ENCODE measurements at places on chromosomes 6 and 20. TPM values are rescaled to one million over a fixed set of nuclear protein-coding genes. Genes with fewer than 3 reads are reported as not detected.

The MUCL3 gene
- not detected for total RNA-seq

The PRICKLE4 gene
- total RNA-seq: 4.0 TPM

The FAM83C gene
- not detected for total RNA-seq

The PLN gene
- total RNA-seq: 21.8 TPM

The QRSL1 gene
- total RNA-seq: 15.6 TPM

The SLC22A23 gene
- total RNA-seq: 16.7 TPM

The ZNF391 gene
- 11.0 TPM for total RNA-seq

The FAM184A gene
- total RNA-seq: 19.5 TPM

GRCh38 chr6:29641430-29642148, 8.6 kb upstream of the GABBR1 start:
- no peak for DNase-seq

GRCh38 chr20:40628877-40629276, 60.2 kb downstream of the MAFB start:
- no peak for DNase-seq

GRCh38 chr6:67458265-67458664, 1176.8 kb upstream of the ADGRB3 start:
- DNase-seq: no peak

DNA sequence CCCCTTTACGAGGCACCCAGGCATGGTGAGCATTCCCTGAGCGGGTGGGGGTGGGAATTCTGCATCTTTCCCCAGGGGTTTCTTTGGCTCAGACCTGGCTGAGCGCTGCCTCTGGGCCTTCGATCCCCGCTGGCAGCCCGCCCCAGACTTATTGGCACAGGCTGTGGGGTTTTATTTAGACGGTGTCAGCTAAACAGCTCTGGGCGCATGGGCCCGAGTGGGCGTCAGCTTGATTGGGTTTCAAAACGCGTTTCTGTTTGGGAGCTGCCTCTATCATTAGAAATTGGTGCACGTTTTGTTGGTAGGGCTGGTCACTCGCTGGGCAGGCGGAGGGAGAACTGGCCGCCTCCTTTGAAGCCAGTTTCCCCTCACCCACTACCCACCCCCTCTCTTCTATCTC, 21.0 kb downstream of the PMEPA1 start:
- no peak for DNase-seq

- DNase-seq: no peak
Observed at GRCh38 chr20:47586649-47587294, 85.1 kb downstream of the NCOA3 start.

GRCh38 chr6:89886378-89887120, 7.7 kb upstream of the GJA10 start:
- no peak for DNase-seq

DNA sequence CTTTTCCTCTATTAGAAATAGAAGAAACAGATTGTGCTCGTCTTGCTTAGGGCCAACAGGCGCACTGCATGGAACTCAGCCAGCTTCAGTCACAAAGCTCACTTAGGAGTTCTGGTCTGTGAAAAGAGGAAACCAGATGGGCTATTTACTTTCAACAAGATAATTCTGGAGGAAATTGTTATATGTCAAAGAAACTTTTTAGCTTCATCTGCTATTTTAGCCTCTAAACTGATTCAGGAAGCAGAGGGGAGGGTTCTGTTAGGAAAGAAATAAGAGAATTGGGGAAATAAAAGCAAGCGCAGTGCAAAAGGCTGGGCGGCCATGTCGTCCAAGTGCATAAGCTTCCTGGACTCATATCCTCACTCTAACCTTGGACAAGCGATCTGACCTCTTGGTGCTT, 21.3 kb downstream of the PRKN start:
- peak; percentile 43 for DNase-seq

- DNase-seq: no peak
Observed at GRCh38 chr20:54268941-54269340, 61.1 kb downstream of the PFDN4 start.

DNA sequence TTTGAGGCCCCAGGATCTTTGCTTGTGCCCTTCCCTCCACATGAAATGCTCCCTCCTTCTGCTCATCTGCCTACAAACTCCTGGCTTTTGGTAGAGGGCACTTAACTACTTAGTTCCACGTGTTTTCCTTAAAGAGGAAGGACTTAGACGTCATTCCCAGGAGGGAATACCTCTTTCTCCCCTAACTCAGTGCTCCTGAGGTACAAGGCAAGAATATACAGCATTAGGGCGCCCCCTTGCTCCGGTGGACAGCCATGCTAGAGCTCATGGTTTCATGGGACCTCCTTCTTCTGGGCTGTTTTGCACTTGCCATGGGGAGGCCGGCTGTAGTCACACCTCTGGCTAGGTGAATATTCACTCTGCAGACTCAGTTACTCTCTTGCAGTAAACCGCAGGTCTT, 93.8 kb upstream of the LY86 start:
- peak; percentile 60 for DNase-seq

- DNase-seq: no peak
Observed at GRCh38 chr20:24588047-24588635, 118.7 kb downstream of the SYNDIG1 start.

GRCh38 chr6:109946979-109947378, 31.1 kb upstream of the GPR6 start:
- no peak for DNase-seq

- DNase-seq: no peak
Observed at GRCh38 chr6:111631018-111631417, 25.3 kb upstream of the TRAF3IP2 start.

GRCh38 chr6:78599526-78599925, 267.8 kb upstream of the IRAK1BP1 start:
- no peak for DNase-seq

DNA sequence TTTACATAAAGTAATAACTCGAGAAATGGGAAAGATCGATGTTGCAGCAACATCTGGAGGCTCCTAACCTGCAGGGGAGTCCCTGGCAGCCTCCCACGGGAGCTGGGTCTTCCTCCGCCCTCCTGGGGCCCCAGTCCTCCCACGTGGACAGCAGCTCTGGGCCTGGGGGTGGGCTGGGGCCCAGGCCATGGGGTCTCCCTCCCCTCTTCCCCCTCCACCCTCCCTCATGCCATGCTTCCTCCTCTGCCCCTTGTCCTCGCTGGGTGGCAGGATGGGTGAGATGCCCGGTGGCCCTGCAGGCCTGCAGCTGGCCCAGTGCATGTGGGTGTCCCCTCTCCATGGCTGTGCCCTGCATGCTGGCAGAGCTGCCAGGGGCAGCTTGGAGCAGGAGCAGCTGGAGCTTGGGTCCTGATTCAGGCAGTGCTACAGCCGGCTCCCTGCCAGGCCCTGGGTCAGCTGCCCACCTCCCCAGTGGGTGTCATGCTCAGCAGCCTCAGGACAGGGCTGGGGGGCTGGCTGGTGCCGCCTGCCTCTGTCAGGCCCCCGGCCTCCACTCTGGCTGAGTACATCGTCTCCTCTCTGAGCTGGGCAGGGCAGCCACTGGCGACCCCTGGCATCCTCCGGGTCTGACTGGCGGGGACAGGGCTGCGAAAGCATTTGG, 48.9 kb upstream of the BHLHE23 start:
- no peak for DNase-seq

- DNase-seq: peak; percentile 26
Observed at GRCh38 chr6:135162678-135163439, 18.2 kb upstream of the MYB start.

DNA sequence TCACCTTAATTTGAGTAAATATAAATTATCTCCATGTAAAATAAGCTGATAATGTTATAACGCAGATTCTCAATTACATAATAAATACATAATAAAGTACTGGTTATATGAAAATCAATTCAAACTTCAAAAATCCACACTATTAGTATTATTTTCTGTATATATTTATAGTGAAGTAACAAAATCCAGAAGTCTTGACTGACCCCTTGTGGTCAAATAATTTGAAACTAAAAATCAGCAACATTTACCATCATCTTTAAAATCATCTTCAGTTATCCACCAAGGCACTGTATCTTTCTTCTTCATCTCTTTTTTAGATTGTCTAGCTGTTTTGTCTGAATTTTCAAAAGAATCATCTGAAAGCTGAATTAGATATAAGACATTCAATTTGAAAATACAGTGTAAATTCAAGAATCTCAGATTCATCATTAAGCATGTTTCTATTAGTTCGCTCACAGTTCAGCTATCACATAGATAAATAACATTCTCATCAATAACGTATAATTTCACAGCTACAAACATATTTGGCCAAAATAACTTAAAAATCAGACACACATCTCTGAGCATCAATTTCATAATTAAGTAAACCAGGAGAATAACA, 6.5 kb downstream of the CEP162 start:
- no peak for DNase-seq

DNA sequence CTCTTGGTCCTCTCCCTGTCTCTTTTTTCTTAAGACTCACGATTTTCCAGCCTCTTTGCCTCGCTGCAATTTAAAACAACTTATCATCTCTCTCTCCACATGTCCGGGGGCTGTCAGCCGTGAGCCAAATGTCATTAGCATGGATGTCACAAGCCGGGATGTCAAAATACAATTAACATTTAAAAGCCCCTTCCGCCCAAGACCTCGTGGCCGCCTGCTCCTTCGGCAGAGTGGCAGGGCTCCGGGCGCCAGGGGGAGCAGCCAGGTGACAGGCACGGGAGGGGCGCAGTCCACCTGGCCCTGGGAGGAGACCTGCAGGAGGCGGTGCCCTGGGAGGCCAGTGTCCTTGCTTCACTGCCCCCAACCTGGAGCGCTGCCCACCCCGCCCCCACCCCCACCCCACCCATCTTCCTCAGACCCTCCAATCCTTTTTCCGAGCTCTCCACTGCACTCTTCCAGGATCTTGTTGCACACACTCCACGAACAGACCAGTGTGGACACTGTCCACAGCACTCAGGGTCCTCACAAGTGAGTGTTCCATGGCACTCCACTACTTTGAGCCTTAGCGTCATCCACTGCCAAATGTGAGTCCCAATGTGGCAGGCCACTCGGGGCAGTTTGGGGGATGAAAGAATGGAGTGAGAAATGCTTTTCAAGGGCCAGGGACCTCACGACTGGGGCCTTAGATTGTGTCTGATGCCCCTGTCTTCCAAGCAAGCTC, 5.6 kb upstream of the GRM4 start:
- DNase-seq: peak; percentile 9

- peak; percentile 67 for DNase-seq
Observed at GRCh38 chr6:125201961-125202729, 48.6 kb downstream of the TPD52L1 start.

DNA sequence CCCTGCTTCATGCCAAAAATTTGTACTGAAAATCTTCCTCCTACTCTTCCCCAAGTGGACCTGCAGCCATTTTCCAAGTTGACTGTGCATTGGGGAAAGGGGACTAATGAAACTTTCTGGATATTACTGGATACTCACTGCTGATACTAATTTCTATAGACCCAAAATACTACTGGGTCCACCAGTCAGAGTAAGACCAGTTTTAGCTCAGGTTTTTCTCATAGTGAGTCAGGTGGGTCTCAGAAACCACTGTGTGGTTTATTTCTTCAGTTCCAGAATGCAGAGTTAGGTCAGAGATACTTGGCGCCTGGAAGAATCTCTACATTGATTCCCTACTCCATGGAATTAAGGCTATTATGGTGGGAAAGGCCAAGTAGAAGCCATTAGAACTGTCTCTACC, 274.8 kb upstream of the SYNCRIP start:
- DNase-seq: no peak

- DNase-seq: no peak
Observed at GRCh38 chr6:49666930-49667757, 30.5 kb upstream of the RHAG start.

GRCh38 chr6:163731215-163732013, 316.9 kb downstream of the QKI start:
- DNase-seq: no peak

- DNase-seq: peak; percentile 28
Observed at GRCh38 chr6:41428996-41429421, 93.6 kb downstream of the NCR2 start.

GRCh38 chr6:30007132-30007764, 53.8 kb upstream of the POLR1H start:
- peak; percentile 58 for DNase-seq

DNA sequence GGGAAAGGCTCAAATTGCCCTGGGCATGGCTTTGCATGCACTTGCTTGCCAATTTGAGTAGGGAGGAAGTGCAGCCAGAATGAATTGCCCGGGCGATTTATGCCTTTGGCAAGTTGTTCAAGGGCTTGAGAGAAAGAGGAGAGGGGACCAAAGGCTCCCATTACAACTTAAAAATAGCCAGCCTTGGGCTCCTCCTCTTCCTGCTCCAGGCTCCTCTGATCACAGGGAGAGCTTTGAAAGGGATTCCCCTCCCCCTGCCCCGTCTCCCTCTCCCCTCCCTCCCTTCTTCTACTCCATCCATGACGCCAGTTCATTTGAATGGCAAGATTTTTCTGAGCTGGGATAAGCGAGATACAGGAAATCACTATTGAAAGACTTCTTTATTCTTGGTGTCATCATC, 304.9 kb upstream of the JAG1 start:
- no peak for DNase-seq

DNA sequence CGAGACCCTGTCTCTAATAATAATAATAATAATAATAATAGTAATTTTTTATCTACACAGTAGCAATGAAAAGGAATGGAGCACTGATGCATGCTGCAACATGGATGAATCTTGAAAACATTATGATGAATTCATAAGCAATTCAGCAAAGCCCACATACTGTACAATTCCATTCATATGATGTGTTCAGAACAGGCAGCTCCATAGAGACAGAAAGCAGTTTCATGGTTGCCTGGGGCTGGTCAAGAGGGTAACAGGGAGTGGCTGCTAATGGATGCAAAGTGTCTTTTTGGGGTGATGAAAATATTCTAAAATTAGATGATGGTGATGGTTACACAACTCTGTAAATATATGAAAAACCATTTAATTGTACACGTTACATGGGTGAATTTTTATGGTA, 43.6 kb downstream of the SLC24A3 start:
- DNase-seq: no peak

GRCh38 chr6:87397656-87398055, 10.1 kb upstream of the CFAP206 start:
- no peak for DNase-seq

DNA sequence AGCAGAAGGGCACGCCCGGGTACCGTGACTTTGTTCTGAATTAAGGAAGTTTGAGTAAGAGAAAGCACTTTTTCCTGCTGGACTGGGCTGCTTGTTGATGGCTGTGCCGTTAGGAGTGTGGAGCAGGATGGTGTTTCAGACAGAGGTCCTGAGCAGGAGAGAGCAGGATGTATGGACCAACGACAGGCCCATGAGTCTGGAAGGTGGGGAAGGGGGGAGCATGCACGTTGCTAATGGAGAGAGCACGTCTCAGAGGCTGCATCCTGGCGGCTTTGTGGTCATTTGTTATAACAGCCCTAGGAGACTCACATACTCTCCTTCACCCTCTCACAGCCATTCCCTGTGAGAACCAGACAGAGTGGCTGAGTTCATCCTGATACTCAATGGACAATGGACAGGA, 56.8 kb downstream of the PHACTR3 start:
- no peak for DNase-seq

- DNase-seq: no peak
Observed at GRCh38 chr6:51283723-51284355, 465.2 kb downstream of the TFAP2B start.

Measured in thyroid gland (tissue), 4 donors.